ENCODE measurements at places on chromosomes 7 and 10.

DNA sequence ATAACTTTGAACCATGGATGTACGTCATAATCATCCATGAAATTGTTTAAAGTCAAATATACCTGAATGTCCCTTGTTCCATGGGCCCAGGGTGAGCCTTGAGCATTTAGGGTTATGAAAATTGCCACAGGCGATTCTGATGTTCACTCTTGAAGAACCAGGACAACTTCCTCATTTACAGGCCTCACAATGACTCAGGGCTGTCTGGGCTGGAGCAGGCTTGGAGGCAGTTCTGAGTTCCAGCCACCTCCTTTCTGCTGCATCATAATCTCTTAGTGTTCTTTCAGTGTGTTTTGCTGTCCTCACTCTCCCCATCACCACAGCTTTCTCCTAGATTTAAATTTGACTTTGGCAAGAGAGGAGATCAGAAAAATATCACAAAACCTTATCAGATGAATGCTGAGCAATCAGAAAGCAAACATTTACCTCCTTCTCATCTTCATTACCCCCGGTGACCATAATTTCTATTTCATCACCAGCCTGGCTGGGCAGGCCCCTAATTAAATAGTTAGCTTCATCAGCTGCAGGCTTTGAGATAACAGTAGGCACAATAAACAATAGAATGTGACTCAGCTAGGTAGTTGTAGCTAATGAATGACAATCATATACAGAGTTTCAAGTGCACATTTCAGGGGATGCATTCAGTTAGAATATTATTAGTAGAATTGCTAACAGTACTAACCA lies 571.0 kb downstream of the SH2D4B start:
- DNase-seq, result no peak

GRCh38 chr10:125103924-125104323 lies 56.4 kb downstream of the CTBP2 start:
- no peak for DNase-seq

DNA sequence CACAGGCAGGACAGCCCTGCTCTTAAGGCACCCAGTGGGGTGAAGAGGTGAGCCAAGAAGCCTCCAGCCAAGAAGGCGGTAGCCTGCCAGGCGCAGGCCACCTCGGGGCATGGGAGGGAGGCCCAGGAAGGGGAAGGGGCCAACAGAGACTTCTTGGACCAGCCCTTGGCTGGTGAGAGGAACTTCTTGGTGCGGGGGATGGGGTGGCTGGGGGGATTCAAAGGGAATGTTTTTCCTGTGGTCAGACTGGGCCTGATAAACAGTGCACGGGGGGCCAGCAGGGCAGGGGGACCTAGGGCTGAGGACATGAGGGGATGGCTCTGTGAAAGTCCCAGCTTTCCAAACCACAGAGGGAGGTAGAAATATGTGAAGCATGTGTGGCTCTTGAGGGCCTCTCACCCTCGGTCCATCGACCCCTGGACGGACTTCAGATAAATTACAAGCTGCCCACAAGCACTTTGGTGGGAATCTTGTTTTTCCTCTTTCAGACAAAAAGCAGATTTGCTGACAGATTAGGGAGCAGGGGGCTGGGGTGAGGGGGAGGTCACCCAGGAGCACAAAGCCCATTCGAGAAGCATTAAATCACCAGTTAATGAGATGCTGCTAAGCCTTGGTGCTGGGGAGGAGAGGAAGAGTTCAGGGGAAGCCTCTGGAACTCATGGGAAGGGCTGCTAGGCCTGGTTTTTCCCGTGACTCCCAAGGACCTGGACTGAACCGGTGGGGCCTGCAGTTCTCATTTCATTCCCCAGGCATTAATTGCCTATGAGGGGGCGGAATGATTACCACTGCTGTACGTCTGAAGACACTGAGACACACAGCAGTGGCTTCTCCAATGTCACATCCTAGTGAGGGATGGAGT lies 11.3 kb downstream of the CRYGN start:
- DNase-seq, result no peak

- DNase-seq, result no peak
Measured at GRCh38 chr7:32390210-32390609, 100.0 kb downstream of the LSM5 start.

- no peak for DNase-seq
Measured at GRCh38 chr10:102608487-102608886, 35.8 kb upstream of the TRIM8 start.

- DNase-seq, result no peak
Measured at GRCh38 chr7:36308031-36308430, 81.6 kb upstream of the ANLN start.

DNA sequence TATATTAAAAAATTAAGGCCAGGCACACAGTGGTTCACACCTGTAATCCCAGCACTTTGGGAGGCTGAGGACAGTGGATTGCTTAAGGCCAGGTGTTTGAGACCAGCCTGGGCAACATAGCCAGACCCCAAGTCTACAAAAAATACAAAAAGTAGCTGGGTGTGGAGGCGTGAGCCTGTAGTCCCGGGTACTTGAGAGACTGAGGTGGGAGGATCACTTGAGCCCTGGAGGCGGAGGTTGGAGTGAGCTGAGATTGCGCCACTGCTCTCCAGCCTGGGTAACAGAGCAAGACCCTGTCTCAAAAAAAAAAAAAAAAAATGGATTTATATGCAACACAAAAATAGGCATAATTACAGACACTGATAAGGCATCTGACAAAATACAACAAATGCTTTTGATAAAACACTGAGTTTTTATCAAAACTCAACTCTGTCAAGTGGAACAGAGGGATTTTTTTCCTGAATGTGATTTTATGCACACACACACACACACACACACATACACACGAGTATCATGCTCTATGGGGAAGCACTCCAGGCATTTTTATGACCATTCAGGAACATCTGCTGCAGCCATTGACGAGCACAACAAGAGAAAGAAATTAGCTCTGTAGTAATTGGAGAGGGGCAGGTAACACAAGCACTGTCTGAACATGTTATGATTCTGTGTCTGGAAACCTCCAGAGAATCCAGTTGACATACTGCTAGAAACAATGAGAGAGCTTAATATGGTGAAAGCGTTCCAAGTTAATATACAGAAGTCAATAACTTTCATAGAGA lies 193.1 kb downstream of the WDR37 start:
- no peak for DNase-seq

GRCh38 chr10:80454513-80455460 lies 677 bp downstream of the TSPAN14 start:
- no peak for DNase-seq

- DNase-seq, result no peak
Measured at GRCh38 chr10:17066000-17066399, 63.6 kb downstream of the CUBN start.

GRCh38 chr7:78448911-78449310 lies 650.3 kb downstream of the PHTF2 start:
- DNase-seq, result no peak

DNA sequence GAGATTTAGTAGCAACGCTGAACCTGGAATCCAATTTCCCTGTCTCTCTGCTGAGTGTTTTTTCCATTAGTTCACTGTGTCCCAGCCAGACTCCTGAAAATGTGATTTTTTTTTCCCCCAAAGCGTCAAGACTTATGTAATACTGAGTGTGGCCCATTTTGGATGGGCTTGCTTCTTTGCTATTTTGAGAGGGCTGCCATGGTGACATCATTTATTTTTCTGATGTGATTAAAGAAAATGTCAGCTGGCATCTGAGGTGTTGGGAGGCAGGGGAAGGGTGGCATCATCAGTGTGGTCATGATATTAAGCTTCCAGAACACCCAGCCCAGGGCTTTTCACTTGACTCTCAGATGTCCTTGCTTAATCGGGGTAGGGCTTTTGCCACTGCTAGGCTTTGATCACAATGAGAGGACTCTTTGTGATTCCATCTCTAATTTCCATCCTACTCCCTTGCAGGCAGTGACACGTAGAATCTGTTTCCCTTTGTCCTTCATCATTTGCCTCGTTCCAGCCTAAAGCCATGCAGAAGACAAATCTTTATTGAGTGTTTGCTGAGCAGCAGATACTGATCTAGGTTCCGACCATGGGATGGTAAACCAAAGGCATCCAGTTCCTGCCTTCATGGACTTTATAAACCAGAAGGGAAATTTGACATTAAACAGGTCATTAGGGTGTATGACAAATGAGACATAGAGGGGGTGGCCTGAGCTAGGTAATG lies 7.4 kb downstream of the ZNF365 start:
- DNase-seq, result no peak

- DNase-seq, result no peak
Measured at GRCh38 chr10:77565590-77566023, 72.0 kb downstream of the KCNMA1 start.

GRCh38 chr10:14524691-14525324 lies 194.1 kb upstream of the FRMD4A start:
- no peak for DNase-seq

DNA sequence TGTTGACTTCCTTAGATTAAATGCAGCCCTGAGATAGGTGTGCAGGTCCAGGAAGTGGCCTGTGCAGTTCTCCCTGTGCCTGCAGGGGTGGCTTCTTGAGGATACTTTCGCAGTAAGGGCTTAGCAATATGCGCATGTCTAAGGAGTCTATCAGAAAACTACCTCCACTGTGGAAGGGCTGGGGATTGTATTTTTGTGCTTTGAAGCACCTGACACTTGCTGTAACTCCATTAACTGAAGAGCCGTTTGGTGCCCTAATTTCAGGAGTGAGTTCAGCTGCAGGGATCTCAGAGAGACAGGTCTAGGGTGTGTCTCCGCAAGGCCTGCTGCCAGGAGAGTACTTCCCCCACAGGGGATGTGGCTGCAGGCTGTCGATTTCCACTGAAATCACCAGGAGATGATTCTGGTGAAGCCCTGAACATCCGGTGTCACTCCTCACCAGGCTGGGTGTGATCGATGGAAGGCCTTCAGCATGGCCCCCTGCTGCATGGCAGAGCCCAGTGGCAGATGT lies 35.5 kb downstream of the IKZF1 start:
- no peak for DNase-seq

DNA sequence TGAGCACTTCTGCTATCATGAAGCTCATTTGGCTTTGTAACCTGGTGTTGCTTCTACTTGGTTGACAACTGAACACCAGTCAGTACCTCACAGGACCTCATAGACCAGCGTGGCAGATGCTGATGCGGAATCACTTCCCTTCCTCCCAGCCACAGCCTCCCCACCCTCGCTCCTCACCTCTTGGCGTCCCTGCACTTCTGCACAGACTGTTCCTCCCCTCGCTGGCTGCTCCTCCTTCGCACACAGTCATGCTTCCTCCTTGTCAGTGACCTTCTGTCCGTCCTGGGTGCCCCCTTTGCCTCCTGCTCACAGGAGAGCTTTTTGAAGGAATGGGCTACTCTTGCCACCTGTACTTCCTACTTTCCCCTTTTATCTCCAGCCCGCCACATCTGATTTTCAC lies 61.4 kb upstream of the CTBP2 start:
- no peak for DNase-seq

GRCh38 chr10:132762267-132762666 lies 23.7 kb downstream of the NKX6-2 start:
- no peak for DNase-seq

DNA sequence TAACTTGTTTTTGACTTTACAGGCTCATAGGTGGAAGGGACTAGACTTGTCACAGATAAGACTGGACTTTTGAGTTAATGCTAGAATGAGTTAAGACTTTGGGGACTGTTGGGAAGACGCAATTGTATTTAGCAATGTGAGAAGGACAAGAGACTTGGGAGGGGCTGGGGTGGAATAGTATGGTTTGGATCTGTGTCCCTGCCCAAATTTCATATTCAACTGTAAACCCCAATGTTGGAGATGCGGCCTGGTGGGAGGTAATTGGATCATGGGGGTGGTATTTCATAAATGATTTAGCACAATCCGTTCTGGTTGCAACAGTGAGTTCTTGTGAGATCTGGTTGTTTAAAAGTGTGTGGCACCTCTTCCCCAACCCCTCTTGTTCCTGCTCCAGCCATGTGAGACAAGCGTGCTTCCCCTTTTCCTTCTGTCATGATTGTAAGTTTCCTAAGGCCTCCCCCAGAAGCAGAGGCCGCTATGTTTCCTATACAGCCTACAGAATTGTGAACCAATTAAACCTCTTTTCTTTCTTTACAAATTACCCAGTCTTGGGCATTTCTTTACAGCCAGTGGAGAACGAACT lies 22.6 kb downstream of the RNF216 start:
- DNase-seq, result no peak

DNA sequence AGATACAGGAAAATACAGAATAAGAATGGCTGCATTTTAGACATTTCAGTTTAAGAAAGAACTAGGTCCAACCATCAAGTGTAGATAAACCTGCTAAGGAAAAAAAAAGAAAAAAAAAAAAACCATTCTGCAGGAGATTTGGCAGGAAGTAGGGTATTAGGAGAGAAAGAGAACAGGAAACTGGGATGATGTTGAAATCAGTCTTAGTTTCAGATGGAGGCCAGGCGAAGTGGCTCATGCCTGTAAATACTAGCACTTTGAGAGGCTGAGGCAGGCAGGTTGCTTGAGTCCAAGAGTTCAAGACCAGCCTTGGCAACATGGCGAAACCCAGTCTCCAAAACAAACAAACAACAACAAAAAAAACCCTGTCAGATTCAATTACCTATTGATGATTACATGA lies 120.2 kb downstream of the RAB11FIP2 start:
- no peak for DNase-seq

GRCh38 chr7:5363729-5364128 lies 59.9 kb downstream of the TNRC18 start:
- no peak for DNase-seq

DNA sequence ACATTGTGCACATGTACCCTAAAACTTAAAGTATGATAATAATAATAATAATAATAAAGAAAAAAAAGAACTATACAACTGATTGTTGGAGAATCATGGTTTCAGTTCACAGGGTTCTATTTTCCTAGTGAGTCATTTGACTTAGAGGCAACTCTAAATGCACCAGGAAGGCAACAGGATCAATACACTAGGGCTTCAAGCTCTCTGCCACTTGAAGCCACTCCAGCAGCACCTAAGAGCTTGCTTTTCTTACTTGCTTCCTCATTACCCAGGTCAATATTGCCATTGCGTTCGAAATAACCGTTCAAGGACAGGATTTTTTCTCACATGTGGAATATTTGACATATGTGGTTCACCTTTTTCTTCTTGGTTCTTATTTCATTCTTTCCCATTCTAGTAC lies 189.7 kb downstream of the GRM3 start:
- DNase-seq, result no peak

DNA sequence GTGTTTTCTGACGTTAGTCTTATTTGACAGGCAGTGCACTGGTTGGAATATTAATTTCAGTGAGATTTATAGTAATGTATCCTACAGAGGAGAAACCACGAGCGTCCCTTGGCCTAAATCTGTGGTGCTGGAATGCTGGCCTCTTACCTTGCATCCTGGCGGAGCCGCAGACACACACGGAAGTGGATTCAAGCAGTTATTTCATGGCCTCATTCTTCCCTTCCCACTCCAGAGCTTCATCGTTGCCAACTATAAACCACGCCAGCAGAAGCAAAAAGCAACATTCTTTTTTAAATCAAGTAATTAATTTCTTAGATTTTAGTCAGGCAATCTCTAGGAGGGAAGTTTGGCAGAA lies 13.1 kb downstream of the WIPI2 start:
- no peak for DNase-seq

GRCh38 chr10:101778151-101778780 lies 2.4 kb upstream of the FGF8 start:
- DNase-seq, result no peak

GRCh38 chr10:69065406-69066361 lies 22.2 kb upstream of the SRGN start:
- DNase-seq, result no peak

Data from stimulated activated CD4-positive, alpha-beta T cell treated with anti-CD3 and anti-CD28 coated beads, Interleukin-1b, Interleukin-23, amount 100 ng/mL, for 1 hour (primary cell).